SHP77 treated with DMSO at 0.1 percent for 48 hours (cell line): ENCODE measurements at places on chromosomes 2 and 18.

DNA sequence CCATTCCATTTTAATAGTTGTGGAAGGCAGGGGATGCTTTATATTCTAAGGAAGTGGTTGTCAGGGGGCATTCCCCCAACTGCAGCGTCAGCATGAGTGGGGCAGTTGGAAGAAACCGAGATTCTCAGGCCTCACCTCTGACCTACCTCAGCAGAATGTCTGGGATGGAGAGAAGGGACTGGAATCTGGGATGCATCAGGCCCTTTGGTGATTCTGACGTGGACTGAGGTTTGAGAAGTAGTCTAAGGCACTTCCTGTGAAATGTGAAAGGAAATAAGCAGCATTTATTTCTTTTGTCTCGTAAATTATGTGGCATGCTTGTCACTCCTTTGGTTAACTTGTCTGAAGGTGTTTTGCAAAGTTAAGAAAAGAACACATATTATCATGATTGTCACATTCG lies 540.7 kb upstream of the NETO1 start:
- DNase-seq = no peak

DNA sequence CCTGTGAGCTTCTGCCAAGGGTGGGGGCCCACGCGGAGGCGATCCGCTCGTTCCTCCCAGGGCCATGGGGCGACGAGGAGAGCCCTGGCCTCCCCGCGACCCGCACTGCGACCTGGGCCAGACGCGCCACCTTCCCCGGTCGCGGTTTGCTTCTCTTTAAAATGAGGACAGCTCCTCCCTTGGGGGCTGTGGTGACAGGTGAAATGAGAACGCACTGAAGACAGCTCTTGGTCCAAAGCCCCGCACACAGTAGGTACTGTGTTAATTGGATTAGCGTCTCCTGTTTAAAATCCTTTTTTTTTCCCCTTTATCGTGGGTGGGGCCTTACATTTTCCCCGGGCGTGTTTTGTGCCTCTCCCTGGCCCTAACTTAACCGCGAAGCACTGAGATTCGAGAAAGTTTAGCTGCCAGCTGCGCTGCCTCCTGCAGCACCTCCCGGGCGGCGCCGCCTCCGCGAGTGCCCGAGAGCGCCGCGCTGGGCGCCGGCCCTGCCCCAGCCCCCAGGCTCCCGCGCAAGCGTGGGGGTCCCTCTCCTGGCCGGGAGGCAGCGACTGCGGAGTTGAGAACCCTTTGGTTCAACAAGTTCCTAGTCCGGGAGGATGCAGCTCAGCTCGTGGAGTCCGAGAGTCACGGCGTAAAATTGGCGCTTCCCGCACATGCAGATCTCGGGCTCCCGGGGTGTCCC lies 1.1 kb downstream of the HPCAL1 start:
- no peak for DNase-seq

- DNase-seq = no peak
Measured at GRCh38 chr2:64128943-64129391, 15.3 kb downstream of the PELI1 start.

GRCh38 chr2:159381574-159381973 lies 95.1 kb upstream of the WDSUB1 start:
- DNase-seq = no peak

GRCh38 chr2:73260338-73260984 lies 23.8 kb downstream of the FBXO41 start:
- DNase-seq = no peak

DNA sequence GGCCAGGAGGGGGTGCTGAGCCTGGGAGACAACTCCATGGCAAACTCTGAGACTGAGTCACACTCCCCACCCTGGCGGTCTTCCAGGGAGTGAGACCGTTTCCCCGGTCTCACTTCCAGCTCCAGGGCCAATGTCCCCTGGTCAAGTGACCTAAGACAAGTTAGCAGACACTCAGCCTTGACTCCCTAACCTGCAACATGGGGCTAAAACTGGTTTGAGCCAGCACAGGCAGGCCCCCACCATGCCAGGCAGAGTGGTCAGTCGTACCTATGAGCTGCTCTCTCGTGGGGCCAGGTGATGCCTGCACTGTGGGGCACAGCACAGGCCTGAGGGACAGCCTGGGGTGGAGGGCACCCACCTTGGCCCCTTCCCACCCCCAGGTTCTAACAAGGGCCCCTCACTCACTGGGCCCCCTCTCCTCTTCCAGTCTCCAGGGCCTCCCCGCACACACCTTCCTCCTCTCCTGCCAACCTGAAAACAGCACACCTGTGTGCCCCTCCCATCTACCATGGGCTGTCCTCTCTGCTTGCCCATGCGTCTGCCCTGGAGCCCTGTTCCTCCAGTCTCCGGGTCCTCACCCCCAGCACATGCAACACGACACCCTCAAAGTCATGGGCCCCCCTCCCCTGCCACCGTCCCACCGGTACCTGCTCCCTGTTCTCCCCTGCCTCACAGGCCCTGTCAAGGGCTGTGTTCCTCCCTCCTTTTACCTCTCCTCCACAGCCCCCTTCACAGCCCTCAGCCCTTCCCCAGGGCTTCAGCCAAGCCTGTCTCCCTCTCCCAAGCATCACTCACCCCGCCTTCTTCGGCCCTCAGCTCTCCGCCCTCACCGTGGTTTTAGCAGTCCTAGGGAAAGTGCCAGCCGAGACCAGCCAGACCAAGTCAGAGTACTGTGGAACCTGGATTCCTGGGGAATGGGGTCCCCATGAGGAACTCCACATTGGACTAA lies 1.6 kb downstream of the GPR17 start:
- no peak for DNase-seq

DNA sequence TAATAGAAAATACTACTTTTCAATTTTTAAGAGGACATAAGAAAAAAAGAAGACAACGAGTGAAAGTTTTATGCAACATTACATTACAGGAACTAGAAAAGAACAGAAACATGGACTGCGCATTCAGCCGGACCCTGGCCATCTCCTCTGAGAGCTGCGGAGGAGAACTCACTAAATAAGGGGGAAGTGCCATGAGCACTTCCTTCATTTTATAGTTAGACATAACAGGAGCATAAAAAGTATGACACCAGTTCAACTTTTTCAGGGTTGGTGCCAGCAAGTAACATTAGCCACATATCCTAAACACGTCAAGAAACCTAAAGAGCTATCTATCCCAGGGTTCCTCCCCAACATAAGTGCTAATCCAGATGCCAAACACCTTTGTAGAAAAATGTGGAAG lies 78.0 kb upstream of the SERTAD2 start:
- no peak for DNase-seq
